Stimulated activated CD8-positive, alpha-beta memory T cell treated with anti-CD3 and anti-CD28 coated beads, Interleukin-4, amount 100 ng/mL, for 1 hour (primary cell): ENCODE measurements at places on chromosomes 7 and 10.

DNA sequence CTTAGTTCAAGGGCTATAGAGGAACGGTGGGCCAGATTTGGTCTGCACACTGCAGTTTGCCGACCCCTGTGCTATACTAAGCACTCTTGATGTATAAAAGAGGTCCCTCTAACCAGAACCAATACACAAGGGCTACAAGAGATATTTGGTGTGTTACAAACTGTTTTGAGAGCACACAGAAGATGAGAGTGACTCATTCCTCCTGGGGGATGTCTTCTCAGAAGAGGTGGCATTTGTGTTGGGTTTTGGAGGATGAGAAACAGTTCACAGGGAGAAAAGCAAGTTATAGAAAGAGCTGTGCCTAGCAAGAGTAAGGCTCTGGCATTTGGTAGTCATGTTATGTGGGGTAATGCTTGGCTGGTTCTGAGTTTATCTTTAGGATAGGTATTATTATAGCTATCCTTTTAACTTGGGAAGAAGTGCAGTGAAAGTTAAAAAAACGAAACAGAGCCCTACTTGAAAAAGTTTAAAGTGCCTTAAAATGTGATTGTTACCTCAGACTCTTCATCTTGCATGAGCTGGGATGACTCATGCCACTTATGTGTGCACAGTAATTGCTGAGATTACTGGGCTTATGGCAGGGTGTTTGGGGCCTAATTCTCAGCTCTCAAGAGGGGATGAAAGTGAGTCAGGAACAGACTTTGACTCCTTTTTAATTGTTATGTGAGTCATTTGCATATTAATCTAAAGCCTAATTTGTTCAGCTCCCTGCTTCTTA is 160.4 kb downstream of the KIF20B start:
- DNase-seq: no peak

- DNase-seq: no peak
Measured at GRCh38 chr10:85284778-85285770, 956.7 kb downstream of the CCSER2 start.

- DNase-seq: no peak
Measured at GRCh38 chr7:18659746-18660145, 164.2 kb downstream of the HDAC9 start.

DNA sequence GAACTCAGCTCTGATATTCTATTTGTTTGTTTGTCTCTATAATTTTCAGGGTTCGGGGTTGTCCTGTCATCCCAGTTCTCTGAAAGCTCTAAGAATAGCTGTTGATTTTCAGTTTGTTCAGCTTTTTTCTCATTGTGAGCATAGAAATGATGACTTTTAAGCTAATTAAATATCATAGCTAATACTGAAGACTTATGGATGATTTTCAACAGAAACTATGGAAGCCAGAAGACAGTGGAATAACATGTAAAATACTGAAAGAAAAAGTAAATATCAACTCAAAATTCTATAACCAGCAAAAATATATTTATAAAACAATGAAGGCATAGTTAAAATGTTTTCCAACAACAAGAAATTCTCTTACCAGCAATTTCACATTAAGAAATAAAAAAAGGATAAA is 96.4 kb upstream of the ETV1 start:
- DNase-seq: no peak

DNA sequence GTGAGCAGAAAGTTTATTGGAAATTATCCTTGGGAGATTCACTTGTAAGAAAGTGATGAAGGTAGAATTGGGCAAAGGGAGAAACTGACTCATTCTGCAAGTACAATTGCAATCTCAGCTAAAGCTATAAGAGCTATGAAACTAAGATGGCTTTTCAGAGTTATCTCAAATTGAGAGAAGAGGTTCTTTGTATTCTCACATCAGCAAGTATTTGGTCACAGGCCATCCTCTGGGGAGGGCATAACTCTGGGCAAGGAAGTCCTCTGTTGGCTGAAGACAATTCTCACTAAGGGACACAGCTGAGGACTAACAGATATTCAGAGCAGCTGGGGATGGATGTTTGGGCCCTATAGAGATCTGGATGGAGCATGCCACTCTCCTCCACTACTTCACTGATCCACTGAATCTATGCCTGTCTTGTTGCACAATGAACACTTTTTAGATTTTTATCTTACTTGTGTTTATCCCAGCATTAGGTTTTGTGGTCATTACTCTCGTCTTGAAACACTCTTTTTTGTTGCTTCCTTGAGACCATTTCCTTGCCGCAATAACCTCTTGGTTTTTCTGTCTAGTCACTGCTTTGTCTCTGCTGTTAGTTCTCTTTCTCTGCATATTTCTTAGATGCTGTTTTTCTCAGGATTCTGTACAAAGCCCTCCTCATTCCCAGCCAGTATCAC is 115.1 kb downstream of the GNAI1 start:
- DNase-seq: no peak

DNA sequence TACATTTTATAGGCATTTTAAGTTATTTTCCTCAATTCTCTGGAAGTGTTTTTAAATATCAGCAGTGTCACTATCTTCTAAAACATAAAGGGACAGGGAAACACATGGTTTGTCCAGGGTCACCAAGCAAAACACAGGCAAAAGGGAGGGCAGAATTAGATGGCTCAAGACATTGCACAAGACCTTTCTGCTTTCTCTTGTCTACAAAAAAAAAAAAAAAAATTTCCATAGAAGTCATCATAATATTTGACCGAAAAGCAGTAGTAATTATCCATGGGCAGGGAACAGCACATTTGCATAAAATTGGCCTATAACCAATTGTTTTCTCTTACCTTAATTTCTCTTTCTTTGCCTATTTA is 703.1 kb upstream of the FZD8 start:
- no peak for DNase-seq

DNA sequence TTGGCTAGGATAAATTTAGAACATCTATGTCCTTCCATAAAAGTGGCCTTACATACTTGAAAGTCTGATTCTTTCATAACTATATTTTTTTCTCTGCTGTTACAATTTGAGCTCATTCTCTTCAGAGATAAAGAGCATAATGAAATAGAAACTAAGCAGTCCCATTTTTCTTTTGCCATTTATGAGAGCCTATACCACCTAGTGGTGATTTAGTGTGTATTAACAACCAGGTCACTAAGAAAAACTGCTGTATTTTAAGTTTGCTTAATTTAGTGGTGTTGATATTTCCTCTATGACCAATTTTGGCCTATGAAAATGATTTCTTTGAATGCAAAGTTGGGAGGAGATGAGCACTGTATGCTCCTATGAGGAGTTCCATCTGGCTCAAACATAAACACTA is 88.7 kb upstream of the ZWINT start:
- no peak for DNase-seq

DNA sequence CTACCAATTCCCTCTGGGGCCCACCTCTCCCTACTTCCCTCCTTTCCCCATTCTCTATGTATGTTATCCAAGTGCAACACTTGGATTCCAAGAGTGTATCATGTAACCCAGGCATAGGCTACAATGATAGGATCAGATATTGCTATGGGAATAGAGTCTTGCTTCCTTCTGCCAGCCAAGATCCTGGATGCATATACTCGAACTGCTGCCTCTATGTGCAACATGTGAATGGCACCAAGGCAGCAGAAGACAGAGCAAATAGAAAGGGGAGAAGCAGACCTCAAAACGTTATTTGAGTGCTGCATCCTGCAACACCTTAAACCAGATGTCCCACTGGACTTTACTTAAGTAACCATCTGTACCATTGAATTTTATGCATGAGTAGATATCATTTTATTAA is 3.5 kb upstream of the XPNPEP1 start:
- DNase-seq: no peak

GRCh38 chr7:130903358-130903974 is 169.5 kb upstream of the KLF14 start:
- DNase-seq: no peak

DNA sequence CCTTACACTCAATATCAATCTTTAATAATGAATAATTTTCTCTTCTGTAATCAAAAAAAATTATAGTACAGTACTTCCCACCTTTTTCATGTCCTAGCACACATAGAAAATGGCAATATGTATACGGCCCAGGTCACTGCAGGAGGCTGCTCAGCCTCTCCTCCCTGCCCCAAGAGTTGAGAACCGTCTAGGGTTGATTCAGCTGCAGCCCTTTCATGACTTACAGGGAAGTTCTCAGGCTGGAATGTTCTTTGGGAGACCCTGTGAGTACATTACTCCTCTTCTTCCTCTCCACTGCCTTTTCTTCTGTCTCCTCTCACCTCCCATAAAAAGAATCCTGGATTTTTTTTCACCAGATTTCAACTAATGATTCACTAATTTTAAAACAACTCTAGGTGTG is 180.0 kb downstream of the HDAC9 start:
- no peak for DNase-seq

DNA sequence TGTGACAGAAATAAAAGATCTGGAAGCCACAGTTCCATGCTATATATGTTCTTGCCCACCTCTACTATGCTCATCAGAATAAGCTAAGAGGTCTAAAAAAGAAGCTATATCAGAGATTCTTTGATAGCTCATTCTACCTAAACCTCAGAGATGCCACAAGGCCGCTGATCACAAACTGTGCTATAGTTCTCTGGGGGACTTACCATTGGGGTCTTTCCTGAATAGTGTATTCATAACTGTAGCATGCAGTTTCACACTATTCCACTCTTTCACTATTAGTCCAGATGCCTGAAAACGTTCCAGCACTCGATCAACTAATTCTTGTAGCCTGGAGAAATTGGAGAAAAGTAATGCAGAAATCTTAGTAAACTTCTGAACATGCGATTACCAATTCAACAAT is 44.5 kb upstream of the SPOCK2 start:
- DNase-seq: no peak

GRCh38 chr10:127151981-127152699 is 44.3 kb downstream of the INSYN2A start:
- no peak for DNase-seq

GRCh38 chr7:158383665-158384064 is 204.0 kb downstream of the PTPRN2 start:
- no peak for DNase-seq

- DNase-seq: no peak
Measured at GRCh38 chr7:24763303-24763901, 6.1 kb upstream of the GSDME start.

DNA sequence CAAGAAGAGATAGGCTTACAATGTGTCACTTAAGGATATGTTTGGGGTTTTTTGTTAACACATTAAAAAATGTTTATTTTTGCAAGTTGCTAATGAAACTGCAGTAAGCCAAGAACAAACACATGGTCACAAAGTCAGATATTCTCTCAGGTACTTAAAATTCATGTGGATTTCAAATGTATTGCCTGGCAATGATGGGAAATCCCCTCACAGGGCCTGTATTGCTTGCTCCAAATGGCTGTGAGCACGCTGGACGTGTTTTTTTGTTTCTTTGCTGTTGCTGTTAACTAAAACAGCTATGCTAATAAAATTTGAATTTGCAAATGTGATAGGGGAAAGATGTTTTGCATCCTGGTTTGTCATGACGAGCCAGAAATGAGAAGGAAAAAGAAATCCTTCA is 3.8 kb upstream of the CELF2 start:
- DNase-seq: no peak

GRCh38 chr10:120428754-120429153 is 28.3 kb upstream of the PLPP4 start:
- DNase-seq: no peak

DNA sequence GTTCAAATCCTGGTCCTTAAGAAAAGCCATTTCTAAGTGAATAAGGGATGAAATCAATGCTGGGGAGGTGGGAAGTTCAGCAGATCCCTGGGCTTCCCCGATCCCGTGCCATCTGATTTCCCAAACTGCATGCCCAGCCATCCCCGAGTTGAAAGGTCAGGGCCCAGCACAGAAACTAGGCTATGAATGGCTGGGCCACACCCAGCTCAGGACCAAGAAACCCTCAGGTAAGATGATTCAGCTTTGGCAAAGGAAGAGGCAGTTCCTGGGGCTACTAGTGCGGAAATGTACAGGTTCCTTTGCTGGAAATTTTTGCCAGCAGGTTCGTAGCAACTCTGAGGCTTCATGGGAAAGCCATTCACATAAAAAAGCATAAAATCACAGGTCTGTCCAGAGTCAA is 182.7 kb downstream of the FAM107B start:
- DNase-seq: no peak

- no peak for DNase-seq
Measured at GRCh38 chr10:36621346-36621745, 504.1 kb upstream of the ANKRD30A start.

DNA sequence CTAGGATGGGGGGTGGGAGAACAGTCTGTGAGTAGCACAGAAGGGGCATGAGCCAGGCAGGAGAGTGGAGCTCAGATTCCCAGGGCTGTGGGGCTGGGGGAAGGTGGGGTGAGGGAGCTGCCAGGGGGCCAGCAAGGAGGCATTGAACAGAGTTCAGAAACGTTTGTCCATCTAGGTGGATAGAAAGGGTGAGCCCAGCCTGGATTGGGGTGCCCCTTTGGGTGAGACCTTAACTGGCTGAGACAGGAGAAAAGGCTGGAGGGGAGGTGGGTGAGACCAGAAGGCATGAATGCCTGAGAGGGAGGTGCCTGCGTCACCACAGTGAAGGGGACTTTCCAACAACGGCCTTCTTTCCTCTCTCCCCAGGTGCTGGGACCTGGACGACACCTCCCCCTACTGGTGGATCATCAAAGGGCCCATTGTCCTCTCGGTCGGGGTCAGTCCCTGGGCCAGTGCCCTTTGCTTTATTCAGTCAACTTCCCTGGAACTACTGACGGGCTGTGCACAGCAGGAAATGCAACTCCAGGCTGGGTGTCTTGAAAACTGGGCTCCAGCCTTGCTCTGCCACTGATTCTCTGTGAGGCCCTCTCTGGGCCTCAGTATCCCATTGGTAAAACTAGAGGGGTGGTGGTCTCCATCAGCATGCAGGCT is 11.0 kb downstream of the GHRHR start:
- DNase-seq: no peak

GRCh38 chr10:78950656-78951587 is 117.8 kb upstream of the ZMIZ1 start:
- DNase-seq: no peak

- no peak for DNase-seq
Measured at GRCh38 chr7:137870684-137871083, 23.9 kb upstream of the DGKI start.

GRCh38 chr7:134945691-134946090 is 40.6 kb upstream of the AGBL3 start:
- no peak for DNase-seq

DNA sequence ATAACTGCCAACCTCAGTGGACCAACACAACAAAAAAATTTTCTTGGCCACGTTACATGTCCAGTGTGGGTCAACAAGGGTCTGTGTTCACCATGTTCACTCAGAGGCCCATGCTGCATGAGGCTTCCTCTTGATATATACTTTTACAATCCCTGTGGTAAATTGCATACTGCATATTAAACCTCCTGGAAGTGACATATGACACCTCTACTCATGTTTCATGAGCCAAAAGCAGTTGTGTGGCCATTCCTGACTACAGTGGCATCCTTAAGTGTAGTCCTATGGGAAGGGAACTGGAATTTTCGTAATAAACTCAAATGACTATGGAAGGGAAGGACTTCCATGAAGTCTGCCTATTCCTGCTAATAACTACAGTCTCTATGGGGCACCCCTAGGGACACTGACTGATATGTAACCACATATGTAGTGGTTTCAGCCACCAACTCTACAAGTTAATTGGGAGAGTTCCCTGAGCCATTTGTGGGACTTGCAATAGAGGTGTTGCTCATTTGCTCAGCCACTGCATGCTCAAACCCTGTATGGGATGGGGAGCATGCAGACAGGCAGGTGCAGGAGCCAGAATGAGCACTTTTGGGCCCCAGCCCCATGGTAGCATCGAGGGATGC is 9.7 kb downstream of the DYNC1I1 start:
- no peak for DNase-seq

- no peak for DNase-seq
Measured at GRCh38 chr10:102159051-102159597, 6.9 kb downstream of the NOLC1 start.

GRCh38 chr7:101629171-101629570 is at the start of gene MYL10:
Gene MYL10, minus strand, starts transcription at chr7:101629296. Its CDS starts 178 bp downstream, at chr7:101629118.
- no peak for DNase-seq
